ENCODE measurements at places on chromosomes 7 and 10.

DNA sequence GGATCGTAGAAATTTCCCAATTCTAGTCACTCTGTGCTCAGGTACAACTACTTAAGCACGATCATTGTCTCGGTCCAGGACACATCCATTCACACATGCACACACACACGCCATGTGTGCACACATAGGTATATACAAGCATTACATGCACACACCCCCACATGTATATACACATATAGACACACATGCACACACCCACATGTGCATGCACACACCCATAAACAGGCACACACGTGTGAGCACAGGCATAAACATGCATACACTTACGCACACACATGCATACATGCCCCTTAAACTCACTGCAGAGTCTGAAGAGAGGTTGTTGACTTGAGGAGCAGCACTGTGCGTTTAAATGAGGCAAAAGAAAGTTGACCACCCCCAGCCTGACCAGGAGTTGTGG lies 32.5 kb upstream of the INSIG1 start:
- no peak for DNase-seq

GRCh38 chr10:124745252-124745651 lies 1.1 kb upstream of the FAM53B start:
- no peak for DNase-seq

DNA sequence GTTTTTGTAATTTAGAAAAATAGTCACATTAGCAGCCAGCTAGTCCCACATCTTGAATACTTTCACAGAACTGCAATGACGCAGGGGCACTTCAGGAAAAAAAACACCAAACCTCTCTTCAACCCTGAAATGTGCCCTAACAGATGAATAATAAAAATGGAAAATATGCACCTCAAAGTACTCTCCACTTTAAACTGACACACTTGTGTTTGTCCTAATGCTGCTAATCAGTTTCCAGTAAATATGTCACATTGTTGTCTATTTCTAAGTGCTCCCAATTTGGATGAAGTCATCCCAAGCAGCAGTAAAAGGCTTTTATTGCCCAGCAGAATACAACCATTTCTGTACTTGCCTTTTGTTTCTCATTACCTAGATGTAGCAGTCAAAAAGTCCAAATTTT lies 86.7 kb downstream of the PARD3 start:
- no peak for DNase-seq

- no peak for DNase-seq
These were observed 175.1 kb downstream of the LRRTM3 start for GRCh38 chr10:67100951-67101350.

GRCh38 chr10:34430685-34431084 lies 384.4 kb downstream of the PARD3 start:
- no peak for DNase-seq

DNA sequence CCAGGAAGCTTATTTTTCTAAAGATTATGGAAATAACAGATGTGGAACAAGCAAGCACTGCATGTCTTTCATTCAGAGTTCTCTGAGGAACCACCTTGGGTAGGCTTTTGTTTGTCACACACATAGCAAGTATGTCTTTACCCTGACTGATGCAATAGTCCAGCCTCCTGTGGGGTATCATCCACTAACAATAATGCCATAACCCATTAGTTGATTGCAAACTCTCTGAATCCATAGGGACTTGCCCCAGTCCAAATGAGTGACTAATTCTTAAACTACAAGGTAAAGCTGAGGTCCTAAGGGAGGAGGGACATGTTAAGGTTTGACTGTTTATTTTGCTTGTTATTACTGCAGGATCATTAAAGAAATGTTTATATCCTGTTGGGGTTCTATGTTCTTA lies 151.4 kb upstream of the PRPS1L1 start:
- peak; percentile 73 for DNase-seq

DNA sequence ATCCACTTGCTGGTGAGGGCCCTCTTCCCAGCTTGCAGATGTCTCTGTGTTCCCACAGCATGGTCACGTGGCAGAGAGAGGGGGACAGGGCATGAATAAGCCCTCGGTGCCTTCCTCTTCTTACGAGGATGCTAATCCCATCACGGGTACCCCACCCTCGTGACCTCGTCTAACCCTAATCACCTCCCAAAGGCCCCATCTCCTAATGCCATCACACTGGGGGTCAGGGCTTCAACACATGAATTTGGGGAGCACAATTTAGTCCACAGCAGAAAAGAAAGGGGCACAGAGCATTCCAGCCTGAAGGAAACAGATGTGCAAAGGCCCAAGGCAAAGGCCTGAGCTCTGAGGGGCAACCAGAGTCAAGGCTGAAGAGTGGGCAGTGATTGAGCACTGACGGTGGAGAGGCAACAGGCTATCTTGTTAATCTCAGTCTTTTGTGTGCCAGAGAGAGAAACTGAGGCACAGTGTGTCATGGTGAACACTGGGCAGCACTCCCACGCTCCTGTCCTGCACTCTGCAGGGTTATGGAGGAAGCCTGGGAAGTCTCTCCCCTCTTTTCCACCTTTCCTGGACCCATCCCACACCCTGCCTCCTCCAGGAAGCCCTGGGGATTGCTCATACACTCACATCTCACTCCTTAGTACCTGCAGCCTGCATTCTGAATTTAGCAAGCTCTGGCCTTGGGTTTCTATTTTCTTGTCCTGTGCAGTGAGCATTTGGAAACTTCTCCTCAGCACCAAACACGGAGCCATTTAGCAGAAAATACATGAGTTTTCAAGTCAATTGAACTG lies 49.0 kb downstream of the ALOX5 start:
- DNase-seq, result no peak

DNA sequence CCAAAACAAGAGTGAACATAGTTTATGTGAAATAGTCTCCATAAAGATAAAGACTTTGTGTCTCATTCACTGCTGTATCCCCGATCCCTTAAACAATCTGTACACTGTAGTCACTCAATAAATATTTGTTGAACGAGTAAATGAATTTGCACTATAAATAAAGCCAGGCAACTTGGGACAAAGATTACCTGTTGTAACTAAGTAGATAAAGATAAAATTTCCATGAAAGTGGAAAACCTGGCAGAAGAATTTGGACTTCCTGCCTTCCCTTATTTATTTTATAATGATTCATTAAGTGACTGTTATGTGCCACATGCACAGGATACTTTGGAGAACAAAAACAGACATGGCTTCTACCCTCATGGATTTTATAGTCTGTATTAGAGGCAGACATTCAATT lies 277.7 kb upstream of the KAT6B start:
- no peak for DNase-seq

GRCh38 chr7:140625908-140626868 lies 14.4 kb downstream of the DENND2A start:
- peak; percentile 98 for DNase-seq

DNA sequence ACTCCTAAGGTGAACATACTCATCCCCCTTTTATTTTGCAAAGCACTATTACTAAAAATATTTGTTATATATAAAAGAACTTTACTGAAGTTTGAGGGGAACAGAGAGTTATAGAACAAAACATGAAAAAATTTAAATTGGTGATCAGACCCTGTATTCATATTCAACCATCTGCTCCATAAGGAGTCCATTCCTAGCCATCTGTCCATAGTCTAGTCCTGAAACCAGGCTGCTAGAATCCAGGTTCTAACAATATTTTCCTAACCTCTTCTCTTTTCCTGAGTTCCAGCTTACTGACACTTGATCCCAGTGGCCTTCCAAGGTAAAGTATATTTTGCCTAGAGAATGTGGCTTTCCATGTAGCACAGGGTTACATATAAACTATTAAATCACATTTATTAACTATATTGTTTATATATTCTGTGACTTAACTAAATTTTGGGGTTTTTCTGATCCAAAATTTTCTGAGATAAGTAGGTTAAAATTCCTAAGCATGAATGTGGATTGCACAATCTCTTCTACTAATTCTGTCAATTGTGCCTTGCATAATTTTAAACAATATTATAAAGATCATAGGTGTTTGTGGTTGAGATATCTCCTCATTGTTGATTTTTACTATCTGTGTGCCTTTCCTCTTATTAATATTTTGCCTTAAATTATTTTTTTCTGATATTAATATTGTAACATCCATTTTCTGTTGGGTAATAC lies 137.6 kb upstream of the MAGI2 start:
- no peak for DNase-seq

GRCh38 chr7:26370011-26370410 lies 78.3 kb downstream of the SNX10 start:
- no peak for DNase-seq

DNA sequence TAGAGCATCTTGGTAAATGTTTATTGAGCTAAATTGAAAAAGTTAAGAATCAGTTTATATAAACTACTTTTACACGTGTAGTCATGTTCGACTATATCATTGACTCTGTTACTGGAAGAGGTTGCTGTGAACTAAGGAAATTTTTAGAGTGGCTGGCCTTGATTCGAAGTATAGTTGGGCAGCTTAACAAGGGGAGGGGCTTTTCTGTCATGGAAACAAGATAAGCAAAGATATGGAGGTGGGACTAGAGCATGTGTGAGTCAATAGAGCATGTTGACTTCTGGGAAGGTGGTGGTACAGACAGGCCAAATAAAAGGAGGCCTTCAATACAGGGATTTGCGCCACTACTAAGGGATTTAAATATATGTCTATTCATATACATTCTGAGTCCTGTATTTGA lies 7.6 kb downstream of the ATP5F1C start:
- no peak for DNase-seq

GRCh38 chr10:29699621-29700020 lies 64.8 kb upstream of the SVIL start:
- DNase-seq, result peak; percentile 29

DNA sequence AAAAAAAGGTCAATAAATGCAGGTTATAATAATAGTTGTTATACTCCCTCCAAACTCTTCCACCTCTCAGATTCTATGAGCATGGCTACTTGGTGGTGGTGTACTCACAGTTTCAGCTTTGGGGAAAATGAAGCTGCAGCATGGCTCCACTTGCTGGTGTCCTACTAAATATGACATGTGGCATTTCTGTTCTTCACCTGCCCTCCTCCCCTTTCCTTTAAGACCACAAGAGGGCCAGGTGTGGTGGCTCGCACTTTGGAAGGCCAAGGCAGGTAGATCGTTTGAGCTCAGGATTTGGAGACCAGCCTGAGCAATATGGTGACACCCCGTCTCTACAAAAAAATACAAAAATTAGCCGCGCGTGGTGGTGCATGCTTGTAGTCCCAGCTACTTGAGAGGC lies 101.1 kb downstream of the SLC37A3 start:
- DNase-seq, result no peak

GRCh38 chr7:85570898-85571297 lies 384.0 kb upstream of the SEMA3D start:
- DNase-seq, result no peak

DNA sequence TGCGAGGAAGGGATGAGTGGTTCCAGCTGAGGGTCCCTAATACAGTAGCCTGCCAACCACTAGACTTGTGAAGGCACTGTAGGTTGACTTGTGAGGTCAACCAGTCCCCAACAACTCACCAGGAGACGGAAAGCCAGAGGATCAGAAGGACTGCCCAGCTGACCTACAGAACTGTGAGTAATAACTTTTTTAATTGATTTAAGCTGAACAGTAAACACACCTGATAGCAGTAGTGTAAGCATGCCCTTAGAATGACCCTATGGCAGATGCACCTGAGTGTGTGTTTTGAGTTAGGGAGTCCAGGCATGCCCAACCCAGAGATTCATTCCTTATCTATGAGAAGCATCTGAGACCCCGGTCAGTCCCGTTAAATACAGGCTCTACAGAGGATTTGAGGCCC lies 14.1 kb downstream of the PRLHR start:
- no peak for DNase-seq

GRCh38 chr10:124522131-124522932 lies 60.7 kb downstream of the LHPP start:
- DNase-seq, result no peak

DNA sequence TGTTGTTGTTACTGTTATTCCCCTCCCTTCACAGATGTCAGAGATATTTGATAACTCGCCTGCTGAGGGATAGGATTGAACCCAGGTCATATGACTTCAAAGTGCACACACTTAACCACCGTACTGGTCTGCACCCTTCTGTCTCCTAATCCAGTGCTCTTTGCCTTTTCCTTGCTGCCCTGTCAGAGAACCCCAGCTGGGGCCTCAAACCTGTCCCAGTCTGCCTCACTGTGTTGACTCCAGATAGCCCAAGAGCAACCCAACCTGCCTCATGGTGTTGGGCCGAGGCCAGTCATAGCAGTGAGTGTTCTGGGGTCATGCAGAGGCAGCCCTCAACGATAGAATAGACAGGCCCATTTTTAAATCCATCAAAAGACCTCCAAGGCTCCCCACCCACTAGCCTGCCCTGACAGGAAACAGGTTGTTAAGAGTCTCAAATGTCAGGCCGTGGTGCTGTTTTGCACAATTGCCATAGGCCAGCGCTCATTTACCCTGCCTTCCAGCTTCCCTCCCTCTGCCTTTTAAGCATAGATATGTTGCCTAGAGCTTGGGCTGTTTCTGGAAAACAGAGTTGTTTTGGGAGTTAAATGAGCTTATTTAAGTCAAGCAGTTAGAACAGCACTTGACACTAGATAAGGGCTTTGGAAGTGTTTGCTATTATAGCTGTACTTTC lies 37.0 kb upstream of the PDCD4 start:
- no peak for DNase-seq

- peak; percentile 3 for DNase-seq
These were observed 56.1 kb downstream of the ATAD1 start for GRCh38 chr10:87761892-87762291.

DNA sequence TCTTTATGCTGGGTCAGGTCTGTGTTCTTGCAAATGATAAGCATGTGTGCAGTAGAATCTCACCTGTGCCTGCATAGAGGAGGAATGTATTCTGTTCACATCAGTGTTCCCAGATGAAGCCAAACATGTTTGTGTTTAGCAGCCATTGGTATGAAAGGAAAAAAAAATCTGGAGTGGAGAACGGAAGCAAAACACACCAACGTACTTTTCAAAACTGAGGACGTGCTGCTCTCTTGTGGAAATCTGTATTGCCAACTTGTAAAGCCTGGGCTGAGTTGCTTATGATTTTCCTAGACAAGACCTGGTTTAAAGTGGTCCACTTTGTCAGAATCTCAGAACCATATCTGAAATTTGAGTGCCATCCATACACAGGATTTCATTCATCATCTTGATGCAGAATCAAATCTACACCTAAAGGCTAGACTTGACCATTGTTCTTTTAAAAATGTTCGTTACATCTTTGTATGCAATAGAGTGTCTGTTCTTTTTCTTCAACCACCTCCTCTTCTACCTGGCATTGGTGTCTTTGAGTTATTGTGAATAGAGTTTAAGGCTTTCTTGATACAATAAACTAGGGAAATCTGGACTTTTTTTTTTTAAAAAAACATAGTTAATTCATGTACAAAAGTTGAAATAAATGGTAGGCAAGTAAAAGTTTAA lies 367.7 kb downstream of the PHF14 start:
- peak; percentile 84 for DNase-seq

- no peak for DNase-seq
These were observed 34.9 kb downstream of the FAM204A start for GRCh38 chr10:118307220-118307619.

- no peak for DNase-seq
These were observed 187.5 kb downstream of the GPAM start for GRCh38 chr10:111996103-111996502.

- no peak for DNase-seq
These were observed 32.3 kb downstream of the CALD1 start for GRCh38 chr7:134811765-134812164.
